ENCODE measurements at places on chromosomes 13 and 19.

GRCh38 chr13:110323172-110323891 lies 16.2 kb downstream of the COL4A2 start:
- DNase-seq, result no peak

DNA sequence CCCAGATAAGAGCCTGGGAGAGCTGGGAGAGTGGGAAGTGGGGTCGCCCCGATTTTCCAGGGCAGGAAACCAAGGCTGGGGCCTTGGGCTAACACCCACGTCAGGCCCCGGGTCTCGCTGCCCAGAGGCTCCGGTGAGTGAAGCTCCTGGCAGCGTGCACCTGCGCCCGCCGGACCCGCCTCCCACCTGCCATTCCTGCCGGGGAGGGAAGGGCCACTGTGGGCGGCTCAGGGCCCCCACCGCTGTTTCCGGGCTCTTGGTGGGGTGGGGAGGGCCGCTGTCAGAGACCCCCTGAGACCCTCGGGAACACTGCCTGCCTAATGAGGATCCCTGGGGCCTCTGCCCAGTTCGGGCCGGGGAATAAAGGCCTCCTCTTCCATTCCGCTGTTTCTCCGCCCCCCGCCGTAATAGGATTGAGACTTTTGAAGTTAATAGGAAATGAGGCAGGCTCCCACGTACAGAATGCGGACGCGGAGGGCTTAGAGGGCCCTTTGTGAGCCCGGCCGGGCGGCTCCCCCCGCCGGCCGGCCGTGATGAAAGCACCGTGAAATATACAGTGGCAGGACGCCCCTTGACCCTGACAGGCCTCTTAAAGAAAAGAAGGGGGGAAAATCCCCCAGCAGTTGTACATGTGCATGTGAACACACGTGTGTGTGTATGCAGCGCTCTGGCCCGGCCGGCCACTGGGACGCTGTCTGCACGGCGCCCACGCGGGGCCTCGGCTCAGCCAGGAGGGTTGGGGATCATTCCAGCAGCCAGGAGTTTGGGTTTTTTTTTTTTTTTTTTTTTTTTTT lies 33.2 kb downstream of the EFNA2 start:
- no peak for DNase-seq

DNA sequence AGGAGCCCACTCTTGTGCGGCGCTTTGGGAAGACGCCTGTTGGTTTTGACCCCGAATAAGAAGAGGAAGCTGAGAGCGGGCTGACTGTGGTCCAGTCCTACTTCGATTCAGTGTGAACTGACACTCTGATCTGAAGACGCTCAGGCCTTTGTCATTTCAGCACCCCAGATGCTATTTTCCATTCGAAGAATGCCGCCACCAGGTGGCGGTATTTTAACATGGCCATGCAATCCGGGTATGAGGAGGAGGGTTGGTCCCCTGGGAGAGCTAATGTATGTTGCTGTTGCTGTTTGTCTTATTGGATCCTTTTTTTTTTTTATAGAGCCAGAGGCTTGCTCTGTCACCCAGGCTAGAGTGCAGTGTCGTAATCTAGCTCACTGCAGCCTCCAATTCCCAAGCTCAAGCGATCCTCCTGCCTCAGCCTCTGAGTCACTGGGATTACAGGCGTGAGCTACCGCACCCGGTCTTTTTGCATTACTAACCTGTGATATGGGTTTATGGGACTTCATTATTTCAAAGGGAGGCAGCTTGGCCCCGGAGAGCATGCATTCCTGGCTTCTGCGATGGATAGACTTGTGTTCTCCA lies 803 bp upstream of the TIMM44 start:
- peak; percentile 54 for DNase-seq

GRCh38 chr13:29922896-29923295 lies 72.5 kb upstream of the UBL3 start:
- no peak for DNase-seq

- no peak for DNase-seq
Measured at GRCh38 chr13:46296115-46296822, 84.5 kb downstream of the LRRC63 start.

DNA sequence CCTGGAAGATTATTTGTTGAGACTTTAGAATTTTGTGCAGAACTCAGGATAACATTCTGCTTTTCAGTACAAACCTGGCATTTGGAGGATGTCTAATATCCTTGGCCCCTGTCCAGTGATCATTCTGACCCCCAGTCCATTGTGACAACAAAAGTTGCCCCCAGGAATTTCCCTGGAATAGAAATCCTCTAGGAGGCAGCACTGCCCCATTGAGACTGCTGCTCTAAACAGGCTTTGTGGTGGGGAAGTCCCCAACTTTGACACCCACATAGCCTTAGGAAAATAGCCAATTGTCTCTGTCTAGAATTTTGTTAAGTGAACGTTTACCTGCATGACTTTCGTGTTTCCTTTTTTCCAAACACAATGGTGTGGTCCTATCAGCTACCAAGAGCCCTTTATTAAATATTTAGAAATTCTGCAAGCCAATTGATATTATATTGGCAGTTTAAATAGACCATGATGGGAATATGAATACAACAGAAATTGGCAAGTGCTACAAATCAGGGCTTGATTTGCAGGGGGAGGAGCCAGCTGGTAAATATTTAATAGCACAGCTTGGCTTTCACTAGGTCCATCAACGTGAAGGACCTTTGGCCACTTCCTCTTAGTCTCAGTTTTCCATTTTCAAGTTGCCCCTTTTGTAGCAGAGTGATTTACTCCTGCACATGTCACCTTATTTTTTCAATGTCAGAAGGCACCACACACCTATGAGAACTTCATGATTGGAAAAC lies 451.7 kb downstream of the EFNB2 start:
- no peak for DNase-seq

- no peak for DNase-seq
Measured at GRCh38 chr13:41213316-41213715, 18.9 kb upstream of the KBTBD7 start.

GRCh38 chr13:100347968-100348367 lies 240.6 kb downstream of the GGACT start:
- no peak for DNase-seq

DNA sequence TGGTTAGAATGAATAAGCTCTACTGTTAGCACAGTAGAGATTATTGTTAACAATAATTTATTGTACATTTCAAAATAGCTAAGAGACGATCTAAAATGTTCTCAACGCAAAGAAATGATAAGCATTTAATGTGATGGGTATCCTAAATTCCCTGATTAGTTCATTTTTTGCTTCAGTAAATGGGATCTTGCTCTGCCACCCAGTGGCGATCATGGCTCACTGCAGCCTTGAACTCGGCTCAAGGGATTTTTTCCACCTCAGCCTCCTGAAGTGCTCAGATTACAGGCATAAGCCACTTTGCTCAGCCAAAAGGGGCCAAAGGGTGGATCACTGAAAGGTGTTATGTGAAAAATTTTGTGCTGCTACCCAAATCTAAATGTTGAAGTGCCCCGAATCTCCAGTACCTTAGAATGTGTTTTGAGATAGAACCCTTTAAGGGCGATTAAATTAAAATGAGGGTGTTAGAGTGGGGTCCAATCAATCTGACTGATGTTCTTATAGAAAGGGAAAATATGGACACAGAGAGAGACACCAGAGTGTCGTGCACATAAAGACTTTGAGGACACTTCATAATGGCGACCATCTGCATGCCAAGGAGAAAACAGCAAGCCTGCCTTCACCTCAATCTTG lies 31.5 kb upstream of the ZNF766 start:
- DNase-seq, result peak; percentile 27

GRCh38 chr13:20373861-20374260 lies 141.7 kb upstream of the GJB6 start:
- DNase-seq, result no peak

DNA sequence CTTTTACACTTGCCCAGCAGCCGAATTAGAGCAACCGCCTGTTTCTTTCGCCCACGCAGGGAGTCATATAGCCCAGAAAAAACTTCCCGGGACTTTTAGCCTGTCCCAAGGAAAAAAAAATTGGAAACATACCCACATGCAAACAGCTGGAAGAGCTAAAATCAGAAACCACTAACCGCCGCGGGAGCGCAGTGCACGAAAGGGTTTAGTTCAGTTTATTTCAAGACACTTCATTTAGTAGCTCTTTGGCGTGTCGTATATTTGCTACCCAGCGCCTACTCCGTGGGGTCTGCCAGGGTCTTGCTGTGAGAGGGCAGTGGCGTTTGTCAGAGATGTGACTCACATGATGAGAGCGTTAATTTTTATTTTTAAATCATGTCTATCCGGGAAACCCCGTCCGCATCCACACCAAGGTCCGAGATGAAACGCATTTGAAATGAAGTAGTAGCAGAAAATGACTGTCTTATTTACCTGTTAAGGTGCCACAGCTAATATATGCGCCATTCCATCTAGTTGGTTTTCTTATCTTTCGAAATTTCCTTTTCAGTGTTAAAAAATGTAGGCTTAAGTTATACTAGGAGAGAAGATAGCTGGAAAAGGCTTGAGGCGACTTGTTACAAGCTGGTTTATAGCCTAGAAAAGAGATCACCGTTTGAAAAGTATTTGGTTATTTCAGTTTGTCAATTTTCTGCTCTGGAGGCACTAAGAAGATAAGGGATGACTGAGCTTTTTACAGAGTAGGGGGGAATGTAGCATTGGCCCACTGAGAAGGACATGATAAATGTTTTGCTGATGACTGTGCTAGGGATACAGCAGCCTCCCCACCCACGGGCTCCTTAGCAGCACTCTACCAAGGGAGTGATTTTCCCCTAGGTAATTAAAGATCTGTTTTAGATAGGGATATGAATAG lies 1.7 kb downstream of the KLF5 start:
- DNase-seq, result no peak

GRCh38 chr13:29535663-29536655 lies 59.5 kb downstream of the SLC7A1 start:
- DNase-seq, result no peak

- DNase-seq, result no peak
Measured at GRCh38 chr19:55345818-55346724, 6.4 kb downstream of the KMT5C start.

DNA sequence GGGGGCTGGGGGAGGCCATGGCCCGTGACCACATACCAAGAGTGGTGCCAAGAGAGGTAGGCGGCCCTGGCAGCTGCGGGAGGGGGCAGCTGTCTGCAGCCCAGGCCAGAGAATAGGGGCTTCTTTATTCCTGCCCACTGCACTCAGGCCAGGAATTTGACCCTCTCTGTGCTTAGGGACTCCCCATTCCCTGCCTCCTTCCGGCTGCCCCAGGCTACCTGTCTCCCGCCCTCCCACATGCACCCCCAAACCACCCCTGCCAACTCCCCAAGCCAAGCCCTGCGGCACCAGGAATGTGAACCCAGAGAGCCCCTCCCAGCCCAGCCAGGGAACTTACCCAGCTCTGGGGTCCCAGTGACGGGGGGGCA lies 687 bp downstream of the PLEKHA4 start:
- DNase-seq, result no peak

DNA sequence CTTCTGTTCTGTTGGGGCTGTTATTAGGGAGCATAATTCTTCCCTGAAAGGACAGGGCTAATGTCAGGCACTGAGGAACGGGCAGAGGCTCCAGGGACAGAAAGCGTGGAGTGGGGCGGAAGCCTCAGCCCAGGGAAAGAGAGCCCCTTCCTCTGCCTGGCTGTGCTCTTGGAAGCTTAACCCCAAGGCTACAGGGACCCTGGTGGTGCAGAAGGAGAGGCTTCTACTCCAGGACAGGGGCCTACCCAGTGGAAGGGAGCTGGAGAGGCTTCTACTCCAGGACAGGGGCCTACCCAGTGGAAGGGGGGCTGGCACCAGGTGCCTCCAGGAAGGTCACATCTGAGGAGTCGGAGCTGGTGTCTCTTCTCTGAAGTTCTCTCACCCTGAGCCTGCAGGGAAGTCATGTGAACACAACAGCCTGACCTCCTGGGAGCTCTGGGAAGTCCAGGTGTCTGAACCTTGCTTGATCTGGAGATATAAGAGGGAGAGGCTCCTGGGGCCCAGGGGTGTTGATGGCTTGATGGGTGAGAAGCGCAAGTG lies 159.5 kb upstream of the SOX1 start:
- DNase-seq, result no peak

DNA sequence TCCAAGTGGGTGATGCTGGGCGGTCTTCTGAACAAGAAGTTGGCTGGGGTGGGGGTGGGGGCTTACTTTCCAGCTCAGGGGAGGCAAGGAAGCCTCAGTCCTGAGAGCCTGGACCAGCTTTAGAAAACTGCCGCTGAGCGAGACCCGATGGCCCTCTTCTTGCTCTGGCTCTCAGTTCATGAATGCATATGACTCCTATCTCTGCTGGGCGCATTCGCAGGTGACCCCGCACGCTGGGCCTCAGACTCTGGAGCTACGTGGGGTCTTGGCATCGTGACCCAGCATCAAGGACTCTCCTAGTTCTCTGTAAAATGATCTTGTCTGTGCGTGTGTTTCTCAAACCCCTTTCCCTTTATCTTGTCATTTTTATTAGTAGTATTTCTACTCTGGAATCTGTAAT lies 19.7 kb downstream of the PRAM1 start:
- DNase-seq, result no peak

DNA sequence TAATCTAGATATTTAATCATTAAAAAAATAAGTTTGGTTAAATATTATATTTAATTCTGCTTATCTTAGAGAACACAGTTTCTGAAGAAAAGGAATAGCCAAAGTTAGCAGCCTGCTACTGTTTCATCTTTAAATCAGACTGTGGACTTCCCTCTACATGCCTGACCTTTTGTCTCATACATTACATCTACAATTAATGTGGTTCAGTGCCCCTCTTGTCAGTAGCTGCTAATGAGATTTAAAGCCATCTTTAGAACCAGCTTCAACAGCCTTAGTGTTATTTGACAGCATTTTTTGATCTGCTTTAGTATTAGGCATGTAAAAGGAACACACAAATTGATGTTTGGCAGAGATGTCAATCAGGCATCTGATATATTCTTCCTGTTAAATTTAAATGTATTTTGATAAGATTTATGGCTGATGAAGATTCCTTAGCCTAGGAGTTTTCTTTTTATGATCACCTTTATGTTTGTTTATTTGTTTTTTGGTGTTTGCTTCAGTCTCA lies 1925.8 kb upstream of the PRR20A start:
- no peak for DNase-seq

GRCh38 chr13:103002279-103002678 lies 63.9 kb downstream of the SLC10A2 start:
- DNase-seq, result no peak

DNA sequence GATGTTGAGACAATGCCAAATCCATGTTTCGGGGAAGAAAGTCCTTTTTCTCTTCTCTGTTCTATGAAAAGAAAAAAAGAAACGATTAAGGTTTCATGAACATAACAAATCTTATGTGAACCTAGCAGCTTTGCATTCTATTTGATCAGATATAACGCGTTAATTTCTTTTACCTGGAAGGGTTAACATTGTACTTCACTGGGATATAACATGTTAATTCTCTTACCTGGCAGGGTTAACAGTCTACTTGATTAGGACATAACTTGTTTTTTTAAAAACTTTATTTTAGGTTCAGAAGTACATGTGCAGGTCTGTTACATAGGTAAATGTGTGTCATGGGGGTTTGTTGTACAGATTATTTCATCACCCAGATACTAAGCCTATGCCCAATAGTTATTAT lies 68.8 kb downstream of the CPAMD8 start:
- no peak for DNase-seq

- no peak for DNase-seq
Measured at GRCh38 chr13:40681341-40682146, 15.1 kb upstream of the FOXO1 start.

- DNase-seq, result no peak
Measured at GRCh38 chr19:18586306-18586705, 2.3 kb upstream of the REX1BD start.

GRCh38 chr13:31485183-31485582 lies 254.1 kb upstream of the RXFP2 start:
- DNase-seq, result no peak

- DNase-seq, result no peak
Measured at GRCh38 chr19:16398530-16399249, 73.1 kb downstream of the EPS15L1 start.

GRCh38 chr13:40503966-40504591 lies 162.4 kb downstream of the FOXO1 start:
- no peak for DNase-seq

- DNase-seq, result no peak
Measured at GRCh38 chr19:41570179-41570578, 5.8 kb upstream of the CEACAM21 start.
